ENCODE measurements at places on chromosomes 4 and X. TPM values are rescaled to one million over a fixed set of nuclear protein-coding genes. Genes with fewer than 3 reads are reported as not detected.

DNA sequence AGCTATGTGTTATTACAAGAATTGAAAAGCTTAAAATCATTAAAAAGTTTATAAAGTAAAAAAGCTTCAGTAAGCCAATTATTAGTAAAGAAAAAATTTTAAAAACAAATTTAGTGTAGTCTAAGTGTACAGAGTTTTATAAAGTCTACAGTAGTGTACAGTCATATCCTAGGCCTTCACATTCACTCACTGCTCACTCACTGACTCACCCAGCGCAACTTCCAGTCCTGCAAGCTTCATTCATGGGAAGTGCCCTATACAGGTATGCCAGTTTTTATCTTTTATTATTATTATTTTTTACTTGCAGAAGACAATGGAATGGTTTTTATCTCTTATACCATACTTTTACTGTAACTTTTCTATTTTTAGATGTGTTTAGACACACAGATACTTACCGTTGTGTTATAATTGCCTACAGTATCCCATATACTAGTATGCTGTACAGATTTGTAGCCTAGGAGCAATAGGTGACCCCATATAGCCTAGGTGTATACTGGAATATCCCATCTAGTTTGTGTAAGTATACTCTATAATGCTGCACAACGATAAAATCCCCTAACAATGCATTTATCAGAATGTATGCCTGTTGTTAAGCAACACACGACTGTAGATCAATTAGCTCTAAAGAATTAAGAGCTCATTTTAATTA is 230.7 kb downstream of the DCLK2 start:
- no peak for DNase-seq

NPY5R gene
- total RNA-seq, result 30.1 TPM

KLHL15 gene
- total RNA-seq, result 40.4 TPM

PPP1R2C gene
- not detected for total RNA-seq

- DNase-seq, result no peak
Measured at GRCh38 chr4:107740381-107740780, 20.3 kb upstream of the PAPSS1 start.

DNA sequence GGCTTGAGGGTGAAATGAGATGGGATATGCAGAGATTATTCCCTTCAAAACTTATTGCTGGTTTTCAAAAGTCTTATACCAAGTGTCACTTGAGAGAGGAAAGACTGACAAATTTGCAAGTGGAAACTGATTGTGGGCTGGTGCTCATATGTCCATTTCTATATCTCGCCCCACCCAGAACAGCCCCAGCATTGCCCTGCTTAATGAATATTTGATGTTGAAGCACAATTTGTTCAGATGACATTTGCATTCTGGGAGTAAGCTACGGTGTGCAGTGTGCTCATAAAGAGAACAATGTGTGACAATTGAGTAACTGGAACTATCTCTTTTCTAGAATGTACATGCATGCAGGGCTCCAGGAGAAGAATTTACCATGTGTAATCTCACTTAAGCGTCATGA is 223.5 kb upstream of the TRPC5 start:
- DNase-seq, result no peak

- DNase-seq, result no peak
Measured at GRCh38 chr4:124953486-124953885, 241.0 kb upstream of the ANKRD50 start.

DNA sequence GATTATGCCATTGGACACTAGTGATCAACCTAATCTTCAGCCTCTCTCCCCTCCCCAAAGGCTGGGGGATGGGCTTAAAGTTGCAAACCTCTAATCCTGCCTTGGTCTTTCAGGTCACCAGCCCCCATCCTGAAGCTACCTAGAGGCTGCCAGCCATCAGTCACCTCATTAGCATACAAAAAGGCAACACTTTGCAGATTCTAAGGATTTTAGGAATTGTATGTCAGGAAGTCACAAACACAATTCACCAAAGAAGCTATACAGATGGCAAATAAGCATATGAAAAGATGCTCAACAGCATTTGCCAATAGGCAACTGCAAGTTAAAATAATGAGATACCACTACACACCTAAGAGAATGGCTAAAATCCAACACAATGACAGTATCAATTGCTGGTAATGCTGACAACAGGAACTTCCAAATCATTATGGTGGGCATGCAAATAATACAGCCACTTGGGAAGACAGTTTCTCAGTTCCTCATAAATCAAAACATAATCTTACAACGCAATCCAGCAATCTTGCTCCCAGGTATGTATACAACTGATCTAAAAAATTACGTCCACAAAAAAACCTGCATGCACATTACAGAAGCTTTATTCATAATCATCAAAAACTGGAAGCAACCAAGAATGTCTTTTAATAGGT is 9.0 kb upstream of the PIM2 start:
- DNase-seq, result no peak

DNA sequence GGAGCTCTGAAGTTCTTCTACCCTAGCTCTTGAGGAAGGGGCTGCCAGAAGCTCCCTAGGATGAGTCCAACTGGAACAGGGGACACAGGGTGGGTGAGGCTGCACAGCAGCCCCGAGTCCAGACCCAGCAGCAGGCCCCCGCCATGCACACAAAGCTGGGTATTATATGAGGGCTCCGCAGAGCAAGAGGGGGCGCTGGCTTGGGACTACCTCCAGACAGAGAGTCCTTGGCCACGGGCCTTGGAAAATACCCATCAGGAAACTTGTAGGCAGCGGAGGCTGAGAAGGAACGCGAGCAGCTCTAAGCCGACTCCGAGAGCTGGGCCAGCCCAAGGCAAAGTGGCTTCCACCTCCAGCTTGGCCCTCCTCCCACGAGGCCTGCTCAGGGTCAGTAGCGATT is 8.1 kb downstream of the HCFC1 start:
- DNase-seq, result no peak

DNA sequence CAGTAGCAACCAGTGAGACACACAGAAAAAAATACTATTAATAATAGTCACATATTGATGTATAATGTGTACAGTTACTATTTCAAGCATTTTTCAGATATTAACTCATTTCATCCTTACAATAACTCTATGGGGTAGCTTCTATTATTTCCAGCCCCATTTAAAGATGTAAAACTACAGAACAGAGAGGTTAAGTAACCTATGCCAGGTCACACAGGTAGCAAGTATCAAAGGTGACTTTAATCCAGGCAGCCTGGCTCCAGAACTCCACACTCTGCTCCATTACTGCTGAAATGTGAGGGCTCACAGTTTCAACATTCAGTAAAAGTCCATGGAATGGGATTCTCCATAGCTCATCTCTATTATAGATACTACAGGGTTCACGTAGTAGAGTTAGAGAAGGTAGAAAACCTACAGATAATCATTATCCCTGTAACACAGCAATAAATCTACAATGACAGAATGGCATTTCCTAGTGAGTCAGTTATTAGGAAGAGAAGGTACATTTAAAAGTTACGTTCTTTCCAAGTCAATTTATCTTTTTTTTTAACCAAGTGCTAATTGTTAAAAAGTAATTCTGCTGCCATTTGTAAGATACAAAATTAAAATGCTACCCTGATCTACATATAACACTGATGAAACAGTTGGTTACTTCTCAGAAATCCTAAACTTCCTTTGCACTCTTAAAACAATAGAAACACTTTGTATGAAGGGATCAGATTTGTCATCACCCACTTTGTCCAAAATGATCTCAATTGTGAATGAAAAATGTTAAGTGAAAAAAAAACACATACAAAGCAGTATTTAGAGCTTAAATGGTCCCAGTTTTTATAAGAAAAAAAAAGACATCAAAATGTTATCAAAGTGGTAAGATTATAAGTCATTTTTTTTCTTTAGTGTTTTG is 18.7 kb downstream of the RELL1 start:
- DNase-seq, result no peak

GRCh38 chrX:39952989-39953388 is 144.8 kb downstream of the BCOR start:
- DNase-seq, result no peak

GRCh38 chrX:104130808-104131207 is 18.5 kb downstream of the ZCCHC18 start:
- no peak for DNase-seq

DNA sequence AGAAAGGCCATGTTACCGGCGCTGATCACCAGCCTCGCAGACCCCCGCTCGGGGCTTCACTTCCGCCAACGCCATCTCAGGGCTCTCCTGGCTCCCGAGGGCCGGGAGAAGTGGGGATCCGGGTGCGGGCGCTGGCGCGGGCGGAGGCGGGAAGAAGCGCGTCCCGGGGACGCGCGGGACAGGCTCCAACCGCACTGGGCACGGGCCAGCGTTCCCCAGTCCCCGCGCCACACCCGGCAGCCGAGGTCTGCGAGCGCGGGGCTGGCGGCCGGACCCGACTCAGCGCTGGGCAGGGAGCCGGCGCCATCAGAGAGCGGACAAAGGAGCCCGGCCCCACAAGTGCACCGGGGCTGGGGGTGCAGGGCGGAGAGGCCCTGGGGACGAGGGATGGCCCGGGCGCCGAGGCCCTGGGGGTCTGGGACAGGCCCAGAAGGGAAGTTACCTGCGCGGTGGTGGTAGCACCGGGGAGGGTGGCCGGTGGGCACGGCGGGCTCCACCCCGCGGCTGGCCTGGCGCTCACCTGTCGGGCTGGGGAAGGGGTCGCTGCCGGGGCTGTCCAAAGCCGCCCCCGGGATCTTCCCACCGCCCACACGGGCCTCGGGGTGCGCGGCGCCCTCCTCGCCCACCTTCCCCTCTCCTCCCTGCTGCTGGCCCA is 449 bp downstream of the CTPS2 start:
- DNase-seq, result no peak

DNA sequence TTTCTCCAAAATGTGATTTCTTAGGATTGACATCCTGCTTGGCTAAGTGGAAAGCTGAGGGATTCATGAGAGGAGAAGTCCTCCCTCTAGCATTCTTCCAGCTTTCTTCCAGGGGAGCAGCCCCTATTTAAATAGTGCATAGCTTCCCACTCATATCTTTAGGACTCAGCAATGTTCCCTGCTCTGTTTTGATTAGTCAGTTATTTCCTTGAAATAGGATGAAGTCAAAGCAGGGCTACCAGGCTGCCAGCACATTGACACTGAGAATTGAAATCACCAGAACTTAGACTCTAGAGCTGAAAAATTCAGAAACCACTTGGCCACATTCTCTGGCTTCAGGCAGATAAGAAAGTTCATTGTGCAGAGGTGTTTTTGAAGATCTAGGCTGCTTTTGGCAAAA is 74.7 kb upstream of the SMAD1 start:
- no peak for DNase-seq

DNA sequence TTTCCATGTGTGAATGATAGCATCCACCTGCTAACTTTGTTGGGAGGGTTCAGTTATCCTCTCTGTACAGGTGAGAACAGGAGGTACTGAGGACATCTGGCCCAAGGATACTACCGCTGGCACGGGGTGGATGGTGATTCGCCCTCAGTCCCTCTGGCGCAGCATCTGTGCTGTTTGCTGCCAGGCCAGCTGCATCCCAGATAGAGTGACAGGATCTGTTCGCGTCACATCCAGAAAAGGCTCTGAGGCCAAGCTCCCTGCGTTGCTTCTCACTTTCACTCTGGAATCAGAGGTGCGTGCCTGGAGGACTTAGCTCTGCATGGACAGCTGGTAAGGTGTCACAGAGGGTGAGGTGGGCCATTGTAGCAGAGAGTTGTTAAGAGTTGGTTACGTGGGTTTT is 95.4 kb downstream of the TBL1X start:
- no peak for DNase-seq

TAF7L gene
- 0.16 TPM for total RNA-seq

DNA sequence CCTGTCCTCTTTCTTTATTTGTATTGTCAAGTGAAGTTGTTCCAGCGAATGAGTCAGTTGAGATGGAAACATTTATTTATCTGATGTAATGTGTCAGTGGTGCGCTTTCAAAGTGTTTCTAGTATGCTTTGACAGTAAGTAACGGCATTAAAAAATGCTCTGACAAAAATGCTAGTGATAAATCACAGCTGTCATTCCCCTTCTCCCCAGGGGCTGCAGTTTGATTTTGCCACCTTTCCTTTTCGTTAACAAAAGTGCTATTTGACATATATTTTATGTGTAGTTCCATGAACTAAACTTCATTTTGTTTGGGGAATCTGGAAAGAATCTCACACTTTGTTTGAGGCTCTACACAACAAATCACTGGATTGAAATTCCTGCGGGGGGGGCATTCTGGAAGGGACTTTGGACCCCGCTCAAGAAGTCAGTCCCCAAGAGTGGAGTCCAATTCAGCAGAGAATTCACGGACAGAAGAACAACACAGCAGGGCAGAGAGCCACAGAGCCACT is 7.6 kb upstream of the TBC1D19 start:
- DNase-seq, result no peak

- DNase-seq, result no peak
Measured at GRCh38 chr4:167509551-167509950, 275.3 kb upstream of the SPOCK3 start.

DNA sequence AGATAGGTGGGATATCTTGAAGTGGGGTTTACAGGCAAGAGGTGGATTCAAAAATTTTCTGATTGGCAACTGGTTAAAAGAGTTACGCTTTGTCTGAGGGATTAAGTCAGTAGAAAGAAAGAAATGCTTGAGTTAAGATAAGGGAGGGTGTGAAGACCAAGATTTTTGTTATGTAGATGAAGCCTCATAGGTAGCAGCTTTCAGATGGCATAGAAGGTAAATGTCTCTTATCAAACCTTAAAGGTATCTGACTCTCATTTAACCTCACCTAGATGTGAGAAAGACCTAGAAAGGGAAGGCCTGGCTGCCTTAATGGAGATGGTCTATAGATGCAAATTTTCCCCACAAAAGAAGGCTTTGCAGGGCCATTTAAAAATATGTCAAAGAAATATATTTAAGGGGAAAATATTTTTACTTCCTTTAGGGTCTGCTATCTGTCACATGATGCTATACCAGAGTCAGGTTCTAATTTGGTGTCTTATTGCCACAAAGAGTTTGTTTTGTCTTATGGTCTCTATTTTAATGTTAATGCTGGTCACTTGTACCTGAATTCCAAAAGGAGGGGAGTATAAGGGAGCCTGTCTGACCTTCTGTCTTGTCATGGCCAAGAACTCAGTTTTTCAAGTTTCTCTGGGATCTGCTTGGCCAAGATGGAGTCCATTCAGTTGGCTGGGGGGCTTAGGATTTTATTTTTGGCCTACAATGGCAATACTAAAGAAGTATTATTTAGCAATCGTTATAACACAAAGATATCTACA is 699.1 kb upstream of the AMOT start:
- no peak for DNase-seq

CTAG2 gene
- total RNA-seq, result not detected

DNA sequence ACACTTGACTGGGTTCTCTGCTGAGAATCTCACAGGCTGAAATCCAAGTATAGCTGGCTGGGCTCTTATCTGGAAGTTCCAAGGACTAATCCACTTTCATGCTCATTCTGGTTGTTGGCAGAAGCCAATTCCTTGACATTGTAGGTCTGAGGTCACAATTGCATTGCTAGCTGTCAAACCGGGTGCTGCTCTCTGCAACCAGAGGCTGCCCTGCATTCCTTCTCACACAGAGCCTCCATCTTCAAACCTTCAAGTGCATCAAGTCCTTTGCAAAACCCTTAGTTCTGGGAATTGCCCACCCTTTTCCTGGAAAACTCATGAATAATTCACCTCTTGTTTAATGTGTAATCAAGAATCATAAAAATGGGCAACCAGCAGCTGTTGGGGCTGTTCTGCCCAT is 404.2 kb downstream of the KCNIP4 start:
- no peak for DNase-seq

RAB39B gene
- total RNA-seq, result 28.2 TPM
